Activated naive CD4-positive, alpha-beta T cell treated with anti-CD3 and anti-CD28 coated beads for 36 hours (primary cell): ENCODE measurements at places on chromosomes 3 and 15. TPM values are rescaled to one million over a fixed set of nuclear protein-coding genes. Genes with fewer than 3 reads are reported as not detected.

BNC1 gene
- total RNA-seq = not detected

ZNF80 gene
- 0.44 TPM for total RNA-seq

CEMIP gene
- not detected for total RNA-seq

PPP1R14D gene
- not detected for total RNA-seq

MYZAP gene
- 0.40 TPM for total RNA-seq

ZBBX gene
- not detected for total RNA-seq

EPHA3 gene
- total RNA-seq = not detected

ADAMTS9 gene
- not detected for total RNA-seq

CCR8 gene
- not detected for total RNA-seq

MINAR1 gene
- 0.22 TPM for total RNA-seq

MAGEF1 gene
- 18.1 TPM for total RNA-seq

STRIT1 gene
- total RNA-seq = not detected

POTEB gene
- not detected for total RNA-seq

PTPRG gene
- total RNA-seq = 0.24 TPM

MB21D2 gene
- 6.5 TPM for total RNA-seq

GNAT1 gene
- total RNA-seq = not detected

ALDH1L1 gene
- not detected for total RNA-seq

DHX36 gene
- 58.2 TPM for total RNA-seq

FETUB gene
- not detected for total RNA-seq

CHRNA3 gene
- not detected for total RNA-seq

MST1R gene
- 0.41 TPM for total RNA-seq
